NCI-H146 (cell line): ENCODE measurements at places on chromosomes 5 and 9.

GRCh38 chr5:1190837-1191239 is 10.6 kb upstream of the SLC6A19 start:
- DNase-seq = no peak

GRCh38 chr5:149886060-149886459 is 58.5 kb downstream of the PDE6A start:
- DNase-seq = no peak

- DNase-seq = no peak
These were observed 72.7 kb downstream of the ZFAND5 start for GRCh38 chr9:72292256-72292682.

DNA sequence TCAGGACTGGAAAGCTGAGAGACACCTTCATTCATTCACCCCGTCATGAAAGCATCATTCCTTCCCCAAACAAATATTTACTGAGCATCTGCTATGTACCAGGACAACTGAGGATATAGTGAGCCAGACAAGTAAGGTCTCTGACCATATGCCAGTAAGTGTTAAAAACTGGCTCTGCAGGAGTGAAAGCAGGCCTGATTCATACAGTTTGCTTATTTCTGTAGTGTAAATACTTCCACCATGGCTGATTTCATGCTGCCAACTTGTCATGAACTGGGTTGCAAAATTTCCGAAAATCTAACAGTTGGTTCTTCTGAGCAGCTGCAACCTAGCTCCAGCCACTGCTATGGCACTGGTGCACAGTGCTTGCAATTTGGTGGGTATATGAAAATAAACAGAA is 68.1 kb downstream of the YIPF5 start:
- no peak for DNase-seq

- no peak for DNase-seq
These were observed 13.5 kb upstream of the NDFIP1 start for GRCh38 chr5:142095035-142095434.

GRCh38 chr5:67366691-67367395 is 170.2 kb upstream of the CD180 start:
- DNase-seq = no peak

DNA sequence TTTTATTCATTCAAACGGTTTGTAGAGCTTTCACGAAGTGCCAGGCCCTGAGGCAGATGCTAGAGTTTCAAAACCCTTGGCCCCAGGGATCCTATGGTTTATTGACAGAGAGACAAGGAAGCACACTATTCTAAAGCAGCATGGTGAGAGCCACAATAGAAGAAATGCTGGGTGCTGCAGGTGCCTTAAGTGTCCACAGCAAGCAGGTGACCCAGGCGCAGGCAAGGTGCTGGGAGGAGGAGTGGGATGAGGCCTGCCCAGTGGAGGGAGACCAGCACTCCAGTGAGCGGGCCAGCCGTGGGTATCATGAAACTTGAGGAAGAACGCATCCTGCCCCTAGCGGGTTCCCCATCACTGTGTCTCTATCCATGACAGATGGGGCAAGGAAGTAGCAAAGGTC is 71.0 kb downstream of the OSMR start:
- peak; percentile 76 for DNase-seq

DNA sequence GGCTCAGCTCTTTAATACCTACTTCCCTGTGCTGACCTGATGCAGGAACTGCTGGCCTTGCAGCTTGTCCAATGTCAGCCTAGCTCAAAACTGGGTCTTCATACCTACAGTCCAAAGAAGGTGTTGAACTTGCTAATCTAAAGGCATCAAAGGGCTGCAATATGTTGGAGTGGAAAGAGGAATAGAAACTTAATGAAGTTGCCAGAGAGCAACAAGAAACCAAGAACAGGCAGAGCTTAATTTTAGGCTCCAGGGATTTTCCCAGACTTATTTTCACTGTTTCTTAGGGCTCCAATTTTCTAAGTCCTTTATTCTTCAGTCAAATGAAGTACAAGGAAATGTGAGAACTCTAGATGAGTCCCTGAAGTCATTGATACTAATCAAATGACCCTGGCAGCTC is 17.6 kb upstream of the ERCC6L2 start:
- DNase-seq = no peak

DNA sequence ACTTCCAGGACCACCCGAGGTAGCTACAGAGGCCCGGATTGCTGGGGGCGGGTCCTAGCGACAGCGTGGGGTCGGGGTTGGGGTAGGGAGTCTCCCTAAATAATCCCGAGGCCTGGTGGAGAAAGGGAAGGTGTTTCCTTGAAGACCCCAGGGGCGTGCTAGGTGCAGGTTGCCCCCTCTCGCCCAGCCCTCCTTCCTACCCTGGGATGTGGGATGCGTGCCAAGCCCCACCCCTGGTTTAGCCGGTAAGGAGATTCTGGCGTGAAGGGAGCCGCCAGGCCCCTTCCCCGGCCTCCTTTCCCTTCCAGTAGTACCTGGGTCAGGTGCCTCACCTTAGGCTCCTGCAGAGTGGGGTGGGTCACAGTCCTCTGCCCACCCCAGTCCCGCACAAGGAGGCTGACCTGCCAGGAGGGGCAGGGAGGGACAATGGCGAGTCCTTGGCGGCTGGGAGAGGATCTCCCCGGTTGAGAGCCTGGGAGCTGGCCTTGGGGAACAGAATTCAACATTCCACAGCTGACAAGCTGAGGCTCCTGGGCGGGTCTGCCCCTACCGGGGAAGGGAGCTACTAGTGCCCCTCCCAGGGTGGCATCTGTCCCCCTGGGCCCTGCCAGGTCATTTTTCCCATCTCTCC is 674 bp downstream of the TSPAN17 start:
- DNase-seq = peak; percentile 22

DNA sequence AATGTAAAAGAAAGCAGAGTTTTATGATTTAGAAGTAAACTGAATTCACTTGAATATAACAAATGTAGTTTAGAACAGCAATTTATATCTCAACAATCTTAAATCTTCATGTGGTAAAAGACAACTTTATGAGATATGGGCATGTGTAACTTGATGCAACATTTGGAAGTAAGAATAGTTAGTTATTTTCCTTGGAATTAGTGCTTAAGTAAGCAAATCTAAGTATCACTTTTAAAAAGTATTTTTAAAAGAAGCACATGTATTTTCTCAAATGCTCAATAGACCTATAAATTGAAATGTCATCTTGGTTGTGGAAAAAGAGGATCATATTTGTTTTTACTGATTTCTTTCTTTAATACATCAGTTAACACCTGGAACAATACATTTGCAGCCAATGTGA is 340.3 kb upstream of the CDH6 start:
- no peak for DNase-seq

DNA sequence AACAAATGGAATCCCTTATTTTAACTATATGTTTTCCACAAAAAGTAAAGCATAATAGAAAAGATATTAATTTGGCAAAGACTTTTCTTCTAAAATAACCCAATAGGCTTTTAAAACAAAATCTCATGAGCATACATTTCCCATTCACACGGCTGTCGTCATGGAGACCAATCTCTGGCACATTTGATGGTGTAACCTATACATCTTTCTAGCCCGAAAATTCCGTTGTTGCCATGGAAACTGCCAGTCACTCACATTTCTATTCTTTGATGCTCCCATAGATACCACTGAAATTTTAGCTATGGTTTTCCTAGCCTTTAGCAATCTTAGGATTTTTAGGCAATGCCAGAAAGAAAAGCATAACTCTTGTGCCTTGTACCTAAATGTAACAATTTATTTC is 262.9 kb upstream of the TRPM3 start:
- no peak for DNase-seq

DNA sequence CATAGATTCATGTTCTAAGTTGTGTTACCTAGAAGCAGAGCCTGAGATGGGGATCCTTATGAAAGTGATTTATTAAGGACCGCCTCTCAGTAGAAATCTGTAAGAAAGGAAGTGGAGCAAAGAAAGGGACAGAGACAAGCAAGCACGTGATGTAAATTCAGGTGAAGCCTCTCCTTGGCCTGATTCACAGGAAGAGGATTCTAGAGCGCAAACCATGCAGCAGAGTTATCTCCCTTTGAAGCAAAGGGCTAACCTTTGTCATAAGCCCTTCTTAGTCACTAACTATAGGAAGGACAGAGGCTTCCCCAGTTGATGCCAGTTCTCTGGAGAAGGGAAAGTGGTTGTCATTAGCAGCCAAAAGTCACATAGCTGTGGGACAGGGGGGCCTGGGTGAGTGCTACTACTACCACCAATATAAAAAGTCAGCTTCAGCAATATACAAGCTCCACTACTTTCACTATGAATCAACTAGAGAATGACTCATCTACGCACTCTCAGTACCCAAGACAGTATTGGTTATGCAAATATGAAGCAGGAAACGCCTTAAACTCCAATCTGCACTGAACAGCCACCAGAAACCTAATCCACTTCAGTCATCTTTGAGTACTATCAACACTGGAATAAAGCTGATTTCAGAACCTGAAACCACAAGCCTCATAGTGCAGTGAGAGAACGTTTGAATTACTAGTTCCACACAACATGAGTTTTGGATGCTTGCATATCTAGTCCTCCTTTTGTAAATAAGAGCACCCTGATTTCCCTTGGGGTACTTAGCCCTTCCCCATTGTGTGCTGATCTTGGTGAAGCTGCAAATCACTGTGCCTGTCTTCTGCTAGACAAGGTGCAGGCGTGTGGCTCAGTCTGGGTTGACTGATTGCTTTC is 162.7 kb downstream of the ZNF608 start:
- no peak for DNase-seq

- DNase-seq = no peak
These were observed 11.5 kb upstream of the FRMPD1 start for GRCh38 chr9:37639109-37639762.

- DNase-seq = peak; percentile 3
These were observed 12.5 kb upstream of the ZSWIM6 start for GRCh38 chr5:61319388-61320146.
